ENCODE measurements at places on chromosomes 2 and 18.

DNA sequence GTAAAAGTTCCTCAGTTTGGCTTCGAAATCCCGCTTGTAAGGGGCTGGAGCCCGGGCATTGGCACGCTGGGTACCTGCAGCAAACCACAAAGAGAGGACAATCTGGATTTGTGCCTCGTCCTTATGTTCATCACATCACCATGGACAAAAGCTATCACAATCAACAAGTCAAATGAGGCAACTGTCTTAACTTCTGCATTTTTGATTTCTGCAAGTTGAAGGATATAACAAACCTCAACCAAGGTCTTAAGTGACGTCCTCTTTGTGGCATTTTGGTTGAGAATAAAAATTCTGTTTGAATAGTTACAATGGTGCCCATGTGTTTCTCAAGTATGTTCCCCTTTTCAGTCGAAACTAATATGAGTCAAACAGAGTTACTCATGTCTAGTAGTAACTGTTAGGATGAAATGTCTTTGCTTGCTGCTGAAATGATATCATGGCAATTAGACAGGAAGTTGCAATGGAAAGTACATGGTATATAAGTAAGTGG is 70.8 kb upstream of the STK17B start:
- no peak for DNase-seq

DNA sequence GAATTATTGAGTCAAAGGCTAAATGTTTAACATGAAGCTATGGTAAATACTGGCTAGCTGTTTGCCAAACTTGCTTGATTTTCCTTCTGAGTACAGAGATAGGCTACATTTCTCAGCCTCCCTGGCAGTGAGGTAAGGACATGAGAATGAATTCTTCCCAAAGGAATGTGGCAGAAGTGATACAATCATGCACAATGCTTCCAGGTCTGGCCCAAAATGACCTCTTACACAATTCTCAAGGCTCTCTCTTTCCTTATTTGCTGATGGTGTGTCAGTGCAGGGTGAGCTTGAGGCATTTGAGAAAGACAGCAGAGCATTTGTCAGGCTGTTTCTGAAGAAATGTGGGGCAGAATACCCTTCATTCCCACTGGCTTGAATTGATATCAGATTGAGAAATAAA is 95.6 kb upstream of the NABP1 start:
- DNase-seq: no peak

DNA sequence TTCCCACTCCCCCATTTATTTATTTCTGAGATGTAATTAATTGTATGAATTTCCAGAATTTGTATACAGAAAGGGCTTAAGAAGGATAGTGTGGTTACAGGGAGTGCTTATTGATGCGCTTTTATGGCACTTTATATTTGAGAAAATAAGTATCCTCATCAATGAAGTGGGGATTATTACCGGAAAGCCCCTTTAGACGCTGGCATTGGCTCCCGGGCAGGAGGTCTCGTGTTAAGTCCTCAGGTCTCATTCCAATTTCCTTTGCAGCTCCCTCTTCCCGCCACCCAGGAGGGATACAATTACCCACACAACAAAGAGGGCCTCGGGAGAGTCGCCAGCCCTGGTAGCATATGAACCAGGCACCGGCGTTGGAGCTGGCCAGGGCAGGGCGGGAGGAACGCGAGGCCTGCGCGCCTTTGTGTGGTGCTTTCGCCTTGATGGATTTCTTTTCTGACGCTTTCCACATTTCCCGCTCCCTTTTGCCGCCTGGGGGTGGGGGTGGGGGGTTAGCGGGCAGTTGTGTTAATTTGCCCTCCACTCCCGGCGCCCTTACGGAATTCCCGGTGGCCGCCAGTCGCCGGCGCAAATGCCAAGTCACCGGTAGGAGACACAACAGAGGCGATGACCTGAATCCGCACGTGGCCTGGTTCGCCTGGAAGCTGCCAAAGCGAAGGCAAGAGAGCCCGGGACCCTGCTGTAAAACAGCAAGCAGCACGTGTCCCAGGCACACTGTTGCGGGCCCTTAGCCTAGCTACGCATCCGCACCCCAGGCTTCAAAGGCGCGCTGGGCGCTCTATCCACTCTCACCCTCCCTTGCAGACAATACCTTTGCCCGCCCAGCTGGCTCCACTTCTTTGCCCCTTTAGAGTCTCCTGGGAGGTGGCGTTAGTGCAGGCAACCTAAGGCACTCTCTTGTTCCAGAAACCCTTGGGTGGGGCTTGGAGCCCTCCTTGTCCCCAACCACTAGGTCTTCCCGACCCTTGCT is 3.3 kb downstream of the GAD1 start:
- DNase-seq: no peak

GRCh38 chr2:27262379-27263286 is at the start of gene SLC30A3:
TSS of gene SLC30A3 (minus strand) at chr2:27263047. CDS start at chr2:27262906, 141 bp downstream.
- DNase-seq: peak; percentile 41

DNA sequence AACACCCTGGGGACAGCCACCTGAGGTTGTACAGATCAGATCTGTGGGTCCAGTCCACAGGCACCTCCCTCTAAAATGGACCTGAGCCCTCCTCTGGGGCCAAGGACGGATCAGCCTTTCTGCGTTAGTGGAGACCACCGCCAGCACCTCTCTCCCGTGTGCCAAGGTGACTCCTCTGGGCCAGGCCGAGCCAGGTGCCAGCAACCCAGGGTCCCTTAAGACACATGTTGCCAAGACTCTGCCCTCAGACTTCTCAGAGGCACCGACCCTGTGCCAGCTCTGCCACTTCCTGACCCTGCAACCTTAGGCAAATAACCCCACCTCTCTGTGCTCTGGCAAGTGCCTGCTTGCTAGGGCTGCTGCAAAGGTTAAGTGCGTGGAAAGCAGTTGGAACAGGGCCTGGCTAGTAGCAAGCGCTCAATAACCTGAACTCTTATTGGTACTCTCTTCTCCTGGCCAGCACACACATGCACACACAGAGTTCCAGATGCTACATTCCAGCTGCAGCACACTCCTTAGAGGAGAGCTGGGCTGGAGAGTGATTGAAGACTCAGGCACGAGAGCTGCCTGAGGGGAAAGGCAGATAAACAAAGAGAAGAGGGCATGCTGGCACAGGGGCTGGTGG is 105.6 kb downstream of the TNS1 start:
- no peak for DNase-seq

DNA sequence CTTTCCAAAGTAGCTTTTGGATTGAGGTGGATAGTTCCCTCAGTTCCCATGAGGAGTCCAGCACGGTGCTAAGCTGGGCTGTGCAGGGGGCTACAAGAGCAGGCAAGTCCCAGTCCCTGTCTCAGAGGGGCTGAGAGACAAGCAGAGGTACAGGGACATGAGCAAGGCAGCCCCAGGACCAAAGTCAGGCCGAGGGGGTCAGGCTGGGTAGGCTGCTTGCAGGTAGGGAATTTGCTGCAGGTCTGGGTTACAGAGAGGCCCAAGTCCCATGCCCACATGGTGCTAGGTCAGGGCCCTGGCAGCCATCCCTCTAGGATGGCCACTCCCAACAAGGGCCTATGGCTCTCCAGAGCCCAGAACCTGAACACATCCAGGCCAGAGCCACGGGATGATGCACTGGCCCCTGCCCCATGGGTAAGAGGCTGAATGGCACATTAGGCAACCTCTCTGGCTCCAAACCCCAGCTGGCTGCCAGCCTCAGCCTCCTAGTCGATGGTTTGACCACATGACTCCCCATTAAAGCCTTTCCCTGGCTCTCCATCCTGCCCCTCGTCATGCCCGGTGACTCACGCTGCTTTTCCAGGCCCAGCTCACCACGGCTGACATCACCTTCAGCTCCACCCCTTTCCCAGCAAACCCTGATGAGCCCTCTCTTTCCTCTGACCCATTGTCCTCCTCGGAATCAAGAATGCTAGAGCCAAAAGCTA is 83.7 kb downstream of the SDC1 start:
- no peak for DNase-seq

DNA sequence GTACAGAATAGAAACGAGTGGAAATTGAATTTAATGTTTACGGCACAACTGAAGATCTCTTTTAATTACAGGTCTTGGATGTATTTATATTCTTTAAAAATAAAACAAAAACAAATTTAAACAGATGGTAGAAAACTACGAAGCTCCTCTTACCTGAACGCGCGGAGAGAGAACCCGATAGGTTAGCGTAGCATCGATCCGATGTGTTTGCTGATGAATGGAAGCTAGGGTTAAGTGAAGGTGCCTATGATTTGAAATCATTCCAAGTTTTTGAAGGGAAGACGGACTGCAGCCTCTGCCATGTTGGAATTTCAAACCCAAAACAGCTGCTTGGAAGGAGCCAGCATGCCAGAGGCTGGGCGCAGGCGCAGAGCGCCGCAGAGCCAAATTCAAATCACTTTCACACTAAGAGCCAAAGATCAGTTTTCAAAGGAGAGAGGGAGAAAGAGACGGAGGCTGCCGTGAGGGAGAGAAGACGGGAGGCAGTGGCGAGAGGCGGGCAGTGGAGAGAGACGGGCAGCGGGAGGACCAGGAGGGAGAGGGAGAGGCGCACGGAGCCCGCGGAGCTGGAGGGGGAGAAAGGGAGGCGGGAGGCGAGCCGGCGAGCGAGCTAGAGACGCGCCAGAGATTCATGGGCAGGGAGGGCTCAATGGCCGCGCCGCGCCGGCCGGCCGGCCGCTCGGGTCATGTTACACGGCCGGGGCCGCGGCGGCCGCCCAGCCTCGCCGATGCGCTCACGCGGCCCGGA is at the start of gene FIGN:
FIGN (minus strand) TSS at position 324 of the 748 bp plus-strand sequence. CDS start 1,081 bp downstream, outside the sequence.
- DNase-seq: no peak

DNA sequence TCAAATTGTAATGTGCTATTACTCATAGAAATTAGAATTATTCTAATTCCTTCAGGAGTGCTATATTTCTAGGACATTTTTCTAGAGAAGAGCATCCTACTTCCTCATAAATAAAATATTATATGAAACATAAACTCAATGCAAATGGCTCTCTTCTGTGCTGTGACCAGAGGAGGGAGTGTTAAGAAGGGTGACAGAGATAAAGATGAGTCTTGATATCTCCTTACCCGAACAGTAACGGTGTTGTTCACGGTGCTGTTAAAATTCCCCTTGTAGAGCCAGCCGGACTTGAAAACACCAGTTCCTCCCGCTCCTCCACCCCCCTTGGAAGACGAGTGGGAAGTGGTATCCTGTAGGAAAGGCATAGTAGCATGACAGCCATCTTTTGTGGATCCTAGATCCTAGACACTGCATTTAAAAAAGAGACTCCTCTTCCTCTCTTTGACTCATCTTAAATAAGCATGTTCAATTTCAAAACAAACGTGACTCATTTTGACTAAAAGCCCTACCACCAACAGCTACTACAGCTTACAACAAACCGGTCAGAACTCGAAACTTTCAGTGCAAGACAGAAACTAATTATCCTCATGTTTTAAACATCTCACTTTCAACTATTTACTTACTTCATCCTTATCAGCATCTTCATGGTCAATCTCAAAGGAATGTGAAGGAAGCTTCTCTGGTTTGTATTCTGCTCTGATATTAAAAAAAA is 156.3 kb downstream of the DOCK10 start:
- DNase-seq: no peak

DNA sequence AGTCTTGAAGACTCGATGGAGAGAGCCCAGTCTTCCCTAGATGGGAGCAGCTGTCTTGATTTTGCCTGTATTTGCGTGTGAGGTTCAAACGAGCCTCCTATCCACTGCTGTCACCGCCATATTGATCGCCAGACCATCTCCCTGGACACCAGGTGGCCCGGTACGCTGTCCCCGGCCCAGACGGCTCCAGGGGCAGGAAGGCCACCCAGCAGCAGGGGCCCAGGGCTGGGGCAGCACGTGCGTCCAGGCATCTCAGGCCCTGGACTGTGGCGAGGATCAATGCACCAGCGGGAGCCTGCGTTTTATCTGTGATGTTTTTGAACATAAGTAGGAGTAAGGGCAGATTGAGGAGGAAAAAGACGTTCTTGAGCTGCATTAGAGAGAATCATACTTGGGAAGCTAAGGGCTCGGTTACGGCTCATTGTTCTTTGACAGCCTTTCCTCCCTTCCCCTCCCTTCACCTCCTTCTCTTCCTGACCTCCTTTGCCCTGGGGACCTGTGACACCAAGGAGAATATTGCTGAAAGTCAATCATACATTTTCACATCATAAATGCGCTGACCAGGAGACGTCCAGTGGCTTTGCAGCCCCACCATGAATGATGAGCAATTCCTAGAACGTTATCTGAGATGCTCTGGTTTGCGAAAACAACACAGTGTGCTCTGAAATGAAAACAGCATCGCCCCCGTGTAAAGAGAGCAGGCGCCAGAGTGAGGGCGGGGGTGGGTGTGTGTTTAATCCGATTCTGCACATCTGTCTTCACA is 711.2 kb upstream of the SALL3 start:
- DNase-seq: no peak

GRCh38 chr2:174768557-174768956 is 4.3 kb upstream of the CHRNA1 start:
- no peak for DNase-seq

DNA sequence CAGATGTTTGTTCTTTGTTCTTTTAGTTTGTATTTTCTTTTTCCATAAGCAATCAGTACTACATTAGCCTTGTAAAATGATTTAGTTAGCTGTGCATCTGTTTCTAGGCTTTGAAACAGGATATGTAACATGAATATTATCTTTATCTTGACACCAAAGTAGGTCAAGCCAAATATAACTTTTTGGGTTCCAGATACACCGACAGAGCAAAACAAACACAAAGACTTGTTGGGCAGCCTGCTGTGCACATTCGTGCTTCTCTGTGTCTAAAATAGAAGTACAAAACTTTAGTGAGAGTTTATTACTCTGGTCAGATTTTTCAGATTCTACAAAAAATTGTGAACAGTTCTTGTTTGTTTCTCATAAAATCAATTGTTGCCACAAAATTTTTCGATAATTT is 1059.3 kb upstream of the GYPC start:
- DNase-seq: no peak

DNA sequence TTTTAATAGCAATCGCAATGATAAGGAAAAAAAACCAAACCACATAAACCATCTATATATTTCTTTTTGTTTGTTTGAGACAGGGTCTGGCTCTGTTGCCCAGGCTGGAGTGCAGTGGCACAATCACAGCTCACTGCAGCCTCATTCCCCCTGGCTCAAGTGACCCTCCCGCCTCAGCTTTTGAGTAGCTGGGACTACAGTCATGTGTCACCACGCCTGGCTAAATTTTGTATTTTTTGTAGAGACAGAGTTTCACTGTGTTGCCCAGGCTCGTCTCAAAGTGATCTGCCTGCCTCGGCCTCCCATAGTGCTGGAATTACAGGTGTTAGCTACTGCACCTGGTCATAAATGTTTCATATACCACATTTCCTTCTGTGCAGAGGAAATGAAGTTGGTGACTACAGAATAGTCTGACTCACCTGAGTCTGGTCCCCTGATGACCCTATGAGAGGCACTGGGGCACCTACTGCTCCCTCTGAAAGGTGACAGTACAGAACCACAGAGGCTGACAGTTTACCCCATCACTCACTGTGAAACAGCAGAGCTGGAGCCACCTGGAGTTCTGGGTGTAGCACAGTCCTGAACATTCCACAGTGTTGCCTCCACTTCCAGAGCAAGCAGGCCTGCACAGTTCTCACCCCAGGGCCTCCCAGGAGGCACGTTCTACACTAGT is 183.7 kb upstream of the PXDN start:
- DNase-seq: no peak

GRCh38 chr2:200777275-200777674 is 34.4 kb upstream of the BZW1 start:
- no peak for DNase-seq

GRCh38 chr2:215332872-215333595 is 21.2 kb downstream of the ATIC start:
- DNase-seq: no peak

GRCh38 chr2:24559473-24560113 is 68.5 kb downstream of the NCOA1 start:
- no peak for DNase-seq

GRCh38 chr2:188042412-188042811 is 249.3 kb upstream of the GULP1 start:
- no peak for DNase-seq
